ENCODE measurements at places on chromosomes 6 and 20.

DNA sequence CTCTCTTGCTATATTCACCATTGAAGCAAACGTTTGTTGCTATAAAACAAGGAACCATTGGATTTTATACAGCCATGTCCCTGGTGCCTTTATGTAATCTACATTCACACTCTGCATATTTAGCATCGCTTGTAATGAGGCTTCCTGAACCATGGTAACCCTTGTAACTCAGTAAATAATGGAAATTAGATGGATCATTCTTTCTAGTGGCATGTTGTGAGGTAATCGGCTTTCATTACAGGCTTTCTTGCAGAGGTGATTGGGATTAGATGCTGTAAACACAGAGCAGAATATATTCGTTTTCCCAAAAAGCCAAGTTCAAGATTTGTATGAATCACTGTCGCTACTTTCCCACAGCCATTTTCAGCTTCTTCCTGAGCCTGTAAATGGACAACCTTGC is 36.1 kb downstream of the SMPDL3A start:
- DNase-seq = no peak

DNA sequence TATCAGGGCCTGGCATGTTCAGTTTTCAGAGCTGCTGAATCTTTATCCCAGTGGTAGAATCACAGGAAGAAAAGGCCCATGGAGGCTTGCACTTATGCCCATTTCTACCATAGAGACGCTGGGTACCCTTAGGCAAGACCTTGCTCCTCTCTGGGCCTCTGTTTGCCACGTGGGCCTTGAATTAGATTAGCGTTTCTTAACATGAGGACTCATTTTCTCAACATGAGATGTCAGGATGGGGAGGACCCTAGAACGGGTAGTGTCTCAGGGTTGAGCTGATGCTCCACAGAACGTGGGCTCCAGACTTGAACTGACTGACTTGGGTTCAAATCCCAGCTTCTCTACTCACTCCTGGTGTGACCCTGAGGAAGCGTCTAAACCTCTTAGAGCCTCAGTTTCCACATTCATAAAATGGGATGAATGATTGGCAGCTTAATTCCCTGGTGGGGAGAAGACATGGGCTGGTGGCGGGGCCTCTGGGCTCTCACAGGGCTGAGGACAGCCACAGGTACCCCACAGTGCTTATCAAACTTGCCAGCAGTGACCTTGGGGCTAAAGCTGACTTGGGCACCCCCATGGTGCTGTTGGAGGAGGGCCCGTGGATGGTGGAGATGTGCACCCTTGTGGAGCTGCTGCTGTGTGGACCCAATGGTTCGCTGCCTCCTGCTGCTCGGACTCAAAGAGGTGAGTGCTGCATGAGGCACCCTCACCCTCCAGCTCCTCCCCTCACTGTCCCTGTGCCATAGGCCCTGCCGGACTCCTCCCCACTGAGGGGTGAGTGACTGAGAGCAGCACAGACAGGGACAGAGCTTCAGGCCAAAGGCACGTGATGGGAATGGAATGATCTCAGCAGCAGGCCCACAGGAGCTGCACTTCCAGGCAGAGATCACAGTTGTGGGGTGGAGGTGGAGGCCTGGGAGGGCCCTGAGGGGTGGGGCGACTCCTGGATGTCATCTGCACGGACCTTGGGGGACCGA is 28.2 kb downstream of the SUN5 start:
- no peak for DNase-seq

DNA sequence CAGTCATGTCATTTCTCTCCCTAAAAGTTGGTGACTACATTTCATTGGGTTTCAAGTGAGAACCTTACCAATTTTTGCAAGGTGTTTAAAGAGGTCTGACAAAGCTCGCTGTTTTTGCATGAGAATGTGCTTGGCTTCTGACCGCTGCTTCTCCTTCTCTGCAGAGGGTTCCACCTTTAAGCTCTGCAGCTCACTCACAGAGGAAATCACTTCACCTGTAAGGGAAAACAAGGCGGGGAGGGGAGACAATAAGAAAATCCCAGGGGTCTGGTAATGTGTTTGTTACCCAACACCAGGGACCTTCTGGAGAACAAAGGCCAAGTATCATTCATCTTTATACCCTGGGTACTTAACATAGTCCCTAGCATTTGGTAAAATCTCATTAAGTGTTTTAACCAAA is 40.0 kb upstream of the LYRM2 start:
- no peak for DNase-seq

GRCh38 chr6:149242883-149243282 is 74.6 kb upstream of the TAB2 start:
- DNase-seq = no peak

Data from stimulated activated CD4-positive, alpha-beta T cell treated with anti-CD3 and anti-CD28 coated beads, Interleukin-1b, Interleukin-23, amount 100 ng/mL, for 1 hour (primary cell).